ENCODE measurements at places on chromosomes 12 and 14. TPM values are rescaled to one million over a fixed set of nuclear protein-coding genes. Genes with fewer than 3 reads are reported as not detected.

ACRBP gene
- 0.16 TPM for total RNA-seq

ALDH1L2 gene
- total RNA-seq, result 8.0 TPM

OTX2 gene
- total RNA-seq, result not detected

ASPG gene
- total RNA-seq, result not detected

PTPN21 gene
- 4.7 TPM for total RNA-seq

SMCO2 gene
- 0.31 TPM for total RNA-seq

GARIN6 gene
- total RNA-seq, result not detected

RAD9B gene
- 0.19 TPM for total RNA-seq

DBX2 gene
- total RNA-seq, result not detected

PLEKHH1 gene
- 3.4 TPM for total RNA-seq

SERPINA1 gene
- total RNA-seq, result 18.9 TPM

C14orf180 gene
- not detected for total RNA-seq

NOS1 gene
- total RNA-seq, result 1.1 TPM

SAMD4A gene
- 10.6 TPM for total RNA-seq

TAS2R43 gene
- total RNA-seq, result not detected

PRR4 gene
- total RNA-seq, result 0.31 TPM

GPR84 gene
- not detected for total RNA-seq

MTHFD1 gene
- total RNA-seq, result 93.3 TPM

LMNTD1 gene
- not detected for total RNA-seq

PKP2 gene
- 37.1 TPM for total RNA-seq

R3HDM2 gene
- total RNA-seq, result 13.9 TPM

HCAR1 gene
- total RNA-seq, result 0.31 TPM

PLEKHD1 gene
- total RNA-seq, result not detected

CFAP54 gene
- total RNA-seq, result 0.57 TPM

GCH1 gene
- total RNA-seq, result 13.0 TPM

WNT5B gene
- 19.9 TPM for total RNA-seq

GPD1 gene
- 0.39 TPM for total RNA-seq

AQP6 gene
- 0.47 TPM for total RNA-seq

SERPINA5 gene
- total RNA-seq, result not detected

C14orf132 gene
- 0.57 TPM for total RNA-seq

KRT85 gene
- total RNA-seq, result not detected

EPYC gene
- total RNA-seq, result not detected

P2RX7 gene
- 0.16 TPM for total RNA-seq

ARF6 gene
- total RNA-seq, result 87.7 TPM

PLEKHG7 gene
- total RNA-seq, result not detected

GPRC5D gene
- not detected for total RNA-seq

All from hair follicular keratinocyte (primary cell).